Thoracic aorta (tissue), 2 donors: ENCODE measurements at places on chromosomes 5 and 9. TPM values are rescaled to one million over a fixed set of nuclear protein-coding genes. Genes with fewer than 3 reads are reported as not detected.

The CATSPER3 gene
- total RNA-seq = not detected

The SLC6A18 gene
- not detected for total RNA-seq

The KCNIP1 gene
- not detected for total RNA-seq

The SH3PXD2B gene
- total RNA-seq = 31.4 TPM

DNA sequence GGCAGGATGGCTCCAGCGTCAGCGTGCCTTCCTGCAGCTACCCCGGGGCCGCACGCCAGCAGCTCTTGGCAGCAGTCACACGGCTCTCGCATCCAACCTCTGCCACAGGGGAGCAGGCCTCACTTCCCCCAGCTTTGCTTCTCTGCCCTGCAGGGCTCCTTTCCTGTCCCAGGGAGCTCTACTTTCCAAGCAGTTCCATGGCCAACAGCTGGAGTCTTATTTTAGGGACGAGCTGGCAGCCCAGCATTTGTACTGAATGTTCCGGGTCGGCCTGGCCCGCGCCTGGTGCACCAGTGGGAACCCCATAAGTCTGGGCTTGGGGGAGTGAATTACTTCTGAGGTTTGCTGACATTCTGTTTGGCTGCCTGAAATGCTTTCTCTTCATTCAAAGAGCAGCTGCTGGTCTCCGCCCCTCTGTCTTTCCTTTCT, 34.6 kb downstream of the GADD45G start:
- peak; percentile 36 for DNase-seq

DNA sequence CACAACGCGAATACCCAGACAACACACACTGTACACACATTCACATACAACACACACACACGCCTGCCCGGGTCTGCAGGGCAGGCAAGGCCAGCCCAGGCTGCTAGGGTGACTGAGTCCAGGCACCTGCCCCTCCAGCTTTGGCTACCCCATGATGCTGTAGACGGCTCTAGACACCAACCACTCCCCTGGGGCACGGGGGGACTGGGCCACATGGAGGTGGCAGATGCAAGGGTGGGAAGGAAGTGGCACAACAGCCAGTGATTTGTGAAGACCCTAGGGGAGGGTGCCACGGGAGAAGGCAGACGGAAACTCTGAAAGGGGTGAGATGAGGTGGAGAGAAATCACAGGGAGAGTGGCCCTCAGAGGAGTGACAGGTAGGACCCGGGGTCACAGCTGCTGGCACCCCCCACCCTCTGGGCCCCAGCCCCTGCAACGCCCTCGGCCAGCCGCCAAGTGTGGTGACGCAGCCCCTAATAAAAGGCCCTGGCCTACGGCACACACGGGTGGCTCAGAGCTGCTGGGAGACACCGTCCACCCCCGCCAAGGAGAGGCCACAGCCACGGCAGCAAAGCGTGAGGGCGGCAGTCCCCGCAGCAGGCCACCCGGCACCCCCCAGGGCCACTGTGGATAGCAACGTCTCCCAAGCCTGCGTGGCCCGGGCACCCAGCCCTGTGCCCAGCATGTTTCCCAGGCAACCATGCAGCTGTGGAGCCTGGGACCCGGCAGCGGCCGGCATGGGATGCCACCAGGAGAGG, 6.6 kb upstream of the CCDC187 start:
- no peak for DNase-seq

DNA sequence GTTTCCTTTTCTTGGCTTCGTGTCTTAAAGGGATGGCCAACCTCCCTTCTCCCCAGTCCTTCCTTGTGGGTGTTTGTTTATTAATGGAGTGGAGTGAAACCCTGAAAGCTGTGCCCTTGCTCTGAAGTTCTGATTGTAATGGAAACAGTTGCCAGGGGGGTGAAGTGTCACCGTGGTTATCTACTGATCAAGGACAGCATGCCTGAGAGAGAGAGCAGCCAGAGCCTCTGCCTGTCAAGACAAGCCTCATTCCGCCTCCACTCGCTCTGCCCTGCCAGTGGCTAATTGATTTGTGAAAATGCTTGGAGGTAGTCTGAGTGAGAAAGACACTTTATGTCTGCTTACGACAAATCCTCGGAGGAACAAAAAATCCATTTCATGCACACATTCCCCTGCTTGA, 143.7 kb upstream of the SLC30A5 start:
- no peak for DNase-seq

- DNase-seq = no peak
These were observed 3.6 kb downstream of the RIC1 start for GRCh38 chr9:5632540-5632939.

DNA sequence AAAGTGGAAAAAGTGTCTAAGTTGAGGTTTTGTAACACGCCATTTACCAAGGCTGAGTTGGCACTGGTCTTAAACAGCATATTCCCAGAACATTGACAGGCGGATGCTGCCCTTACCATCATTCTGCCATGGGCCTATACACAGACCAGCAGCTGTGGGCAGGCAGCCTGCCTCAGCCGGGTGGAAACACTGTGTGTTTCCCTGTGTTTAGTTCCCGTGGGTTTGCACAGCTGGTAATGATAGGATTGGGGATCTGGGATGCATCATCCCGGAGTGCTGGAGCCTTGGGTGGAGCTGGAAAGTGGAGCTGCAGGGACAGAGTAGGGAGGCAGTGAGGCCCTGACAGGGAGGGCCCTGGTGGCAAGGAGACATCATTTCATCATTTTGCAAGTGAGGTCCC, 5.5 kb upstream of the FGD3 start:
- DNase-seq = no peak

- DNase-seq = no peak
These were observed 93.9 kb downstream of the OLFM1 start for GRCh38 chr9:135181336-135181735.

DNA sequence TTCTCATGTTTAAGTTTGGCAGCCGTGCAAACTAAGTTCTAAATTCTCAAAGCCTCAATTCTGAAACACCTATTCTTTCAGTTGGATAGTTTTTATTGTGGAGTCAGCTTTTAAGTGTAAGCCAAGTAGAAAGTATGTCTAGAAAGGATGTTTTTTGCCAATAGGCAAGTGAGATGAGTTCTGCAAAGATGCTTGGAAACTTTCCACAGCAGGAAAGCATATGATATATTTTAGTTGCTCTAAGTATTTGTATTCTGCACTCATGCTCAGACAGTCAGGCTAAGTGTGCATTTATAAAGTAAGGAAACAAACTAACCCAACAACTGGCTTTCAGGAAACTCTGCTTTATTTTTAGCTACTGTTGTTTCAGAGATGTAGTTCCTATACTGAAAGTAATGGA, 67.3 kb upstream of the CDH18 start:
- no peak for DNase-seq

GRCh38 chr9:97592126-97592525, 41.0 kb downstream of the TSTD2 start:
- no peak for DNase-seq

GRCh38 chr9:127570533-127571111, 41.5 kb upstream of the STXBP1 start:
- DNase-seq = no peak

DNA sequence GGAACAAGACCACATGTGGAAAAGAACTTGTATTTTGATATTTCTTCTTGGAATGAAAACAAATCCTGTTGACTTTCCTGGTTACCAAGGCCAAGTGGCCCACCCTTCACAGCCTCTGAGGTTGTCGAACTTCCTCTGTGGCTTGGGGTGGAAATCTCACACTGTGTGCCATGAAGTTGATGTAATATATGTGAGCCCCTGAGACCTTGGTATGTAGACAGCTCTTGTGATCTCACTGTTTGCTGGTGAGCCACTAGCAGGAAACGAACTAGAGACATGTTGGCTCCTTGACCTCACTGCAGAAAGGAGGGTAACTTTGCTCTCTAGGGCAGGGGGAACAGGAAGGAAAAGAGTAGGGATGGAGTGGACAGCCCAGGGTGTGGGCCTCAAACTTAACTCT, 159.4 kb downstream of the ARHGAP26 start:
- DNase-seq = no peak

GRCh38 chr5:78416677-78417425, 56.4 kb downstream of the SCAMP1 start:
- no peak for DNase-seq

DNA sequence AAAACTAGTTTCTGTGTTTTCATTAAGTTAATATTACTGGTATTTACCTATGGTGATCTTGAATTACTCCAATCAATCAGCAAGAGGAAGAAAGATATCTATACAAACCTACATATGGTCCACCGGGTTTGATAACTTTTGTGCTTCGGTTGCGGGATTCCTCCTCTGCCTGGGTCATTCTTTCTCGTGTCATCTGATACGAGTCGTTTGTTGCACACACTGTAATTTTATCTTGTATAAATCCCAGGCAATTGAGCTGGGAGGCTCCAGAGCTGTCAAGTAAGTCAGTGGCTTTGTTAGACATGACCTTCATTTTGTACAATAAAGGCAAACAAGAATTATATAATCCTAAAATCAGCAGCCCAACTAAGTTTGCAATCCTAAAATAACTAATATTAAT, 48.0 kb downstream of the ELL2 start:
- no peak for DNase-seq
